Tibial nerve (tissue), 4 donors: ENCODE measurements at places on chromosomes 13 and 19. TPM values are rescaled to one million over a fixed set of nuclear protein-coding genes. Genes with fewer than 3 reads are reported as not detected.

- DNase-seq = no peak
Observed at GRCh38 chr19:55673465-55673864, 1.6 kb upstream of the EPN1 start.

- no peak for DNase-seq
Observed at GRCh38 chr19:41937525-41938468, 9.5 kb upstream of the ERFL start.

GRCh38 chr19:17327068-17327653 is 7.5 kb downstream of the ANO8 start:
- no peak for DNase-seq

DNA sequence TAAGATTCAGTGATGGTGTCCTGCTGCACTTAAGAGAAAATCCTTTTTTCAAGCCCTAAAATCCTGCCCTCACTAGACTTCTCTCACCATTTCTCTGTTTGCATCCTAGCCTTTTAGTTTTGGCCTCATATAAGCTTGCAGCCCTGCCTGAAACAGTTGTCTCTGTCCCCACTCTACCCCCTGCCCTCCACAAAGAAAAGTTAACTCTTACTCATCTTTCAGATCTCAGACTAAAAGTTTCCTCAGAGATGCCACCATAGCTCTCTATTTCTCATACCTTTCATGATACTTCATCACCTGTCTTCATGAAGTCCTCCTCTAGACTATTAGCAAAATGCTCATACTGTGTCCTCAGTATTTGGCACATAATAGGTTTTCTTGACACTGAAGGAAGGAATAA is 33.1 kb downstream of the ITM2B start:
- no peak for DNase-seq

- peak; percentile 72 for DNase-seq
Observed at GRCh38 chr19:12782174-12782423, 6.7 kb upstream of the HOOK2 start.

GRCh38 chr13:20414546-20415305 is 110.9 kb downstream of the CRYL1 start:
- DNase-seq = no peak

GRCh38 chr19:1970003-1970805 is 29.2 kb downstream of the CSNK1G2 start:
- no peak for DNase-seq

GRCh38 chr13:50357586-50358118 is 342.4 kb downstream of the KCNRG start:
- no peak for DNase-seq

DNA sequence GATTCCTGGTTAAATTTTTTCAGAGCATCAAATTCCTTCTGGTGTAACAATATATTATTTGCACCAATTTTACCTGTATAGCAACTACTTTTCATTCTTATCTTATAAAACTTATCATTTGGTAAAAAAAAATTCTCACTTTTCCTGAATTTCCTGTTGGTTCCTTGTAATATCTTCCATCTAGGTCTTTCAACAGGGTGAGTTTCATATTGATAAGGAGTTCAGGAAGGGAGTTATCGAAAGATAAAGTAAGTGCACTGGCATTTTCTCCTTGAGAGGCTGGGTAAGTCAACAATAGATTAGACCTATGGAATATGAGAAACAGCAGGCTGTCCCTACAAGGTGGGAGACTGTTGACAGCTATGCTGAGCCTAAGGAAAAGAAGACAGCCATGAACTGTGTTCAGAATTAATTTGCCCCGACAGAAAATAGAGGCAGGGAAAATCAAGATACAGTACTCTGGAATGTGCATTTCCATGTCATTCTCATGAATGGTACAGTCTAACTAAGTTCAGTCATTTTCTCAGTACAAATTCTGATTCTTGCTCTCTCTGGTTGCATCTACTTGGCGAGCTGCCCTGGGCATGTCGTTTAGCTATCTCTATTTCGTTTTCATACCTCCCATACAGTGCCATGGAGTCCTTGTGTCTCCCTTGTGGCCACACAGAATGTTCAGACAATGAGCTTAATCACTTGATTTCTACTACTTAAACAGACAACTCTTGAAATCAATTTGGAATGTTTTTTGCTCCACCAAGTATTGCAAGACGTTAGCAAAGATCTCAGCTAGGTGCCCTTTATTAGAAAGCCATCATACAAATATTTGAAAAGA is 9.9 kb downstream of the IGFL1 start:
- DNase-seq = no peak

- no peak for DNase-seq
Observed at GRCh38 chr13:26255115-26255514, 1.2 kb downstream of the CDK8 start.

DNA sequence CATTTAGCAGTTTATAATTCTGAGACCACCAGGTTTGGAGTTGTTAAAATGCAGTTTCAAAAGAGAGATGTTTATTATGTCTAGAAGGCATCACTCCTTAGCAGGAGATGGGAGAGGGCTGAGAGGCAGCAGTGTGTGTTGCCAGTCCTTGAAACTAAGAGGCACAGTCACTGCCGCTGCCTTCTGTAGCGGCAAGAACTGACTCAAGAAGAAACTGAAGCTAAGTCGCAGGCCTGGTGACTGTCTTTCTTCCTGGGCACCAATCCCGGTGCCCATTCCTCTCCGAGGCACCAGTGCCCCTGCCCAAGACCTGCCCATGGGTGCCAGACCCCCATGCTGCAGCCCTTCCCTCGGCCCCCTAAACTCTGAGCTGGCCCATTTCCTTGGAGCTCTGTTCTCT is 20.1 kb downstream of the N4BP2L1 start:
- DNase-seq = no peak

DNA sequence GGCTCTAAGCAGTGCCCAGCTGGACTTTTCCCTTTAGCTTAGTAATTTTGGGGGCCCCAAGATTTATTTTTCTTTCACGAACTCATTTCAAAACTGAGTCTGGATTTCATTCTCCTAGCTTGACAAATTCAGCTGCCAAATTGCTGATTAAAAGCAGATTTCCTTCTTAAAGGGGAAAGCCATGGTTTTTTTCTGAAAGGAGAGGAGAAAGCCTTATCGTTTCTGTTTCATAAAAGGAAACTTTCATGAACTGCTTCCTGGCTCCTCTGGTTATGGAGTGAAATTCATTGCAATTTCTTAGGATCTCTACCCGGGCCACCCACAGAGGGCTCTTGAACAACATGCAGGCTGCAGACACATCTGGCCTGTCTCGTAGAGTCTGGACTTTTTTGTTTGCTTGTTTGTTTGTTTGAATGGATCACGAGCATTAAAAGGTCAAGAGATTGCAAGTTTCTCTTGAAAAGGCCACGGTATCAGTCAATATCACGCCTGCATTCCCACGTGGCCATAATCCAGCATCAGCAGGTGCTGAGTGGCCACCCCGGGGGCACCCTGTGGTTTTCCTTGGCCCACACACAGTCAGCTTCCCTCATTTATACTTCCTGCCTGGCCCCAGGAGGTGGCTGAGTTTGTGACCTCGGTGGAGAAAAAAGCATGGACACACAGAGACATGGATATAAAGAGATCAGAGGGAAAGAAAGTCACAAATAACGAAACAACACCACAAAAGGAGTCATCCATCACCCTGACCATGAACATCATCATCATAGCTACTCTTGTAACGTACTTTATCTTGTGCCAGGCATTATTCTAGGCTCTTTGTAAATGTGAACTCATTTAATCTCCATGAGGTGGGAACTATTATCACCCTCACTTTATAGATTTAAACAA is 10.5 kb upstream of the KLK4 start:
- peak; percentile 24 for DNase-seq

- no peak for DNase-seq
Observed at GRCh38 chr19:29714953-29715700, at the start of gene C19orf12. Gene C19orf12 (minus strand): TSS chr19:29715261. CDS start chr19:29708413, 6,848 bp downstream.

GRCh38 chr13:21219036-21219381 is 42.6 kb downstream of the MRPL57 start:
- DNase-seq = no peak

- DNase-seq = no peak
Observed at GRCh38 chr13:71829547-71829946, 37.5 kb downstream of the DACH1 start.

DNA sequence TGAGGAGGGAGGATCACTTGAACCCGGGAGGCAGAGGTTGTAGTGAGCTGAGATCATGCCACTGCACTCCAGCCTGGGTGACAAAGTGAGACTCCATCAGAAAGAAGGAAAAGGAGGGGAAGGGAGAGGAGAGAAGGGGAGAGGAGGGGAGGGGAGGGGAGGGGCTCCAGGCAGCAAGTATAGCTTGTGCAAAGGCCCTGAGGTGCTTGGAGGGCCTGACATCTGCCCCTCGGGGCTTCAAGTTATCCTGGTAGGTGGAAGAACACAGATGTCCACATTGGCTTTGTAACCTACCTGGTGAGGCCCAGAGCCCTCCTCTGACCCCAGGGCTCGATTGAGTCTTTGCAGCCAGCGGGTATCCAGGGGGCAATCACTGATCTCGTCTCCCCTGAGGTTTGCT is 11.5 kb upstream of the ZNRF4 start:
- no peak for DNase-seq

CCL25 gene
- total RNA-seq = not detected

SERPINE3 gene
- total RNA-seq = 0.87 TPM

CACNG6 gene
- total RNA-seq = not detected

MBD3L2B gene
- not detected for total RNA-seq

JAK3 gene
- total RNA-seq = 1.9 TPM
